ENCODE measurements at places on chromosomes 7 and 10.

- H3K27me3 ChIP-seq = no peaks in the 10 kb centered on the region
- H3K4me1 ChIP-seq = peaks cover 44% of the 10 kb centered on the region
- peaks cover 9% of the 10 kb centered on the region for H3K36me3 ChIP-seq
- peak overlapping the region; percentile 33 for H3K27ac ChIP-seq
- DNase-seq = no peak
Observed at GRCh38 chr10:100968863-100969186, 479 bp upstream of the SEMA4G start.

DNA sequence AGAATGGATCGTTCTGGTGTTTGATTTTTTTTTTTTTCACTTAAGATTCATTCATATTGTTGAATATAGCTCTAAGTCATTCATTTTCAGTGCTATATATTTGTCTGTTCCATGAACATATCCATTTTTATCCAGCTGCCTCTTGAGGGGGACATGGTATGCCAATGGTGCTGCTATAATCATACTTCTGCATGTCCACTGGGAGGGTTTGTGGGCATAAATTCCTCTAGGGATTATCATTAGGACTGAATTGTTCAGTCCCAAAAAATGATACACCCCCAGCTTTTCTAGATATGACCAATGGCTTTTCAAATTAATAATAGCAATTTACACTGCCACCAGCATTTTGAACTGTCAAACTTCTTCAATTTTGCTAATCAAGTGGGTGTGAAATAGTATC is 41.1 kb downstream of the CAV1 start:
- H3K27me3 ChIP-seq = peaks cover 10% of the 10 kb centered on the region
- no peak overlapping the region for H3K4me3 ChIP-seq
- H3K27ac ChIP-seq = no peak overlapping the region
- H3K4me1 ChIP-seq = peaks cover 4% of the 10 kb centered on the region
- H3K36me3 ChIP-seq = peaks cover 6% of the 10 kb centered on the region
- no peak for DNase-seq

- H3K27me3 ChIP-seq = no peaks in the 10 kb centered on the region
- H3K27ac ChIP-seq = peak overlapping the region; percentile 2
- no peaks in the 10 kb centered on the region for H3K36me3 ChIP-seq
- H3K4me1 ChIP-seq = peaks cover 7% of the 10 kb centered on the region
- DNase-seq = no peak
Observed at GRCh38 chr7:131648491-131648890, 92.1 kb upstream of the PODXL start.

DNA sequence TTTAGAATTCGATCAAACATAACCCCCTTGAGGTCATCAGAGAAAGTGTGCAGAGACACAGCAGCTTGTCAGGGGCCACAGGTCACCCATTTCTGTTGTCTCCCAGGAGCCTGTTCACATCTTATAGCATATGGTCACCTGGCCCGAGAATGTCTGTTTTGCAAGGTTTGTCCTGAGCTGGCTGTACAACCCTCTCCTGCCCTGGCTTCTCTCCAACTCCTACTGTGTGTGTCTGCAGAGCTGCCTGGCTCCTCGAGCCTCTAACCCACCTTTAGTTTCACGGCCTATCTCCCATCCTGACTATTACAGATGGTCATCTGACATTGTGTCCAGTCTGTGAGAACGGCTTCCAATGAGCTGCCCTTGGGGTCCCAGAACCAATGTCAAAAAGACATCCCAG is 683.4 kb downstream of the SDK1 start:
- H3K36me3 ChIP-seq = peaks cover 4% of the 10 kb centered on the region
- H3K27ac ChIP-seq = no peak overlapping the region

- peaks cover 22% of the 10 kb centered on the region for H3K27me3 ChIP-seq
- H3K4me3 ChIP-seq = no peak overlapping the region
- no peak overlapping the region for H3K27ac ChIP-seq
- peaks cover 43% of the 10 kb centered on the region for H3K4me1 ChIP-seq
Observed at GRCh38 chr10:93752761-93753160, 5.0 kb upstream of the LGI1 start.

DNA sequence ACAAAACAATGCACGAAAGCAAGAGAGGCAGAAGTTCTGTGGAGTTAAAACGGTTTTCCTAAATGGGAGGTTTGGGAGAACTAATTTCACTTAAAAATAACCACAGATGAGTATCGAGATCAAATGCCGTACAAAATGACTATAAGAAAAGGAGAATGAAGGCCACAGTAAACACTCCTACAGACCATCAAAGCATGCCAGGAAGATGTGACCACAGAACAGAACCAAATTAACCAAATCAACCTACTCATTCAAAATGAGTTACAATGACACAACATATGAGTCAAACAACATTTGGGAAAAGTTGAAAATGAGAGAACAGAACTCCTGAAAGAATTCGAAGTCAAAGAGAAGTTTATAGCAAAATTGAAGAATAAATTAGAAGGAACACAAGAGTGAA is 24.3 kb upstream of the DOCK1 start:
- peaks cover 6% of the 10 kb centered on the region for H3K27me3 ChIP-seq
- no peak for DNase-seq
- no peaks in the 10 kb centered on the region for H3K4me1 ChIP-seq
- H3K36me3 ChIP-seq = no peaks in the 10 kb centered on the region

GRCh38 chr10:44427479-44427878 is 42.6 kb upstream of the CXCL12 start:
- no peaks in the 10 kb centered on the region for H3K4me1 ChIP-seq
- no peak overlapping the region for H3K27ac ChIP-seq
- peaks cover 2% of the 10 kb centered on the region for H3K27me3 ChIP-seq
- H3K36me3 ChIP-seq = no peaks in the 10 kb centered on the region
- DNase-seq = peak; percentile 56
- H3K4me3 ChIP-seq = no peak overlapping the region

DNA sequence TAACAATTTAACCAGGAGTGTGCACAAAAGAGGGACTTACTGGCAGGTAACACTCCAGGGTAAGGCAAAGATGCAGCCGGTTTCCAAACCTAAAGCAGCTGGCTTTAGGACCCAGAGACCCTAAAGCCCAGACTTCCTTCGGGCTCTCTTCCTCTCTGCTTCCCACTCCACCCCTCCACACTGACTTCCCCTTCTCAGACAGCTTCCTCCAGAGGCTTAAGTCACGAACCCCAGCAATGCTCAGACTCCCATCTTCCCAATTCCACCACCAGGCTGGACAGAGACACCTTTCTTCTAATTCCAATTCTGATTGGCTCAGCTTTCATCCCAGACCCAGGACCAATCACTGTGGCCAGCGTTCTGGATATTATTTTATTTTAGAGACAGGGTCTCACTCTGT is 24.8 kb downstream of the STYXL1 start:
- H3K4me3 ChIP-seq = no peak overlapping the region
- DNase-seq = no peak
- peaks cover 13% of the 10 kb centered on the region for H3K36me3 ChIP-seq
- no peak overlapping the region for H3K27ac ChIP-seq
- H3K4me1 ChIP-seq = no peaks in the 10 kb centered on the region
- no peaks in the 10 kb centered on the region for H3K27me3 ChIP-seq

DNA sequence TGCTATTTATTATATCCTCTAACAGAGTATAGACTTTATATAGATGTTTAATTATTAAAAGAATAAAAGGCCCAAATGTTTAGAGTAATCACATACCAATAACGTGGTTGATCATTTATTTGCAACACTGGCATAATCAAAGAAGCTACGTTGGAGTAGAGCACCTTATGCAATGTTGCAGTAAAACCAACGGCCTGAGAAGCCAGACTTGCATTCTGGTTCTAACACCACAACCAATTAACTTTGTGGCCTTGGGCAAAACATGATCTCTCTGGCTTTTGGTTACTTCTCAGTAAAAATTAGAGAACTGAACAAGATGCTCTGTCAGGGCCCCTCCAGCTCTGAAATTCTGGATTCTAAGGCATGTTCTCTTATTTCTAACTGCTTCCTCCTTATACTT is 476.2 kb downstream of the GRM8 start:
- H3K4me3 ChIP-seq = no peak overlapping the region
- H3K27me3 ChIP-seq = no peaks in the 10 kb centered on the region
- no peaks in the 10 kb centered on the region for H3K36me3 ChIP-seq
- no peak for DNase-seq
- no peaks in the 10 kb centered on the region for H3K4me1 ChIP-seq

DNA sequence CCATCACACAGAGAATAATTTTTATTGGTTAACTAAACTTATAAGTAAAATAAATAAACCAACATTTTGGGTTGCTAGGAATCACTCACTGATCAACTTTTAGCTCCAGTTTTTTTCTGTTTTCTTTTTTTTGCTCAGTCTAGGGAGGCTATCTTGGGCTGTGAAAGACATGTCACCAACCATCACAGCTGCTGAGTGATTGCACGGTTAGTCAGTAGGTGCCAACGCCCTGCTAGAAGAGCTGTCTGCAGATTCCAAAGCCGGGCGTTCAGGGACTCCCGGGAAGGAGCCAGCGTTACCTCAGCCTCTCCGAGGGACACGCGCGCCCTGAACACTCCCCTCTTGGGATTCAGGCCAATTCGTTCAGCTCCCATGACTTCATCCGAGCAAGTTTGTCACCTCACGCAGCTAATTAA is 604 bp upstream of the STAM start:
- H3K4me1 ChIP-seq = peaks cover 23% of the 10 kb centered on the region
- no peaks in the 10 kb centered on the region for H3K27me3 ChIP-seq
- H3K27ac ChIP-seq = peak overlapping the region; percentile 100
- peak overlapping the region; percentile 97 for H3K4me3 ChIP-seq
- peaks cover 4% of the 10 kb centered on the region for H3K36me3 ChIP-seq

- no peak for DNase-seq
- peaks cover 3% of the 10 kb centered on the region for H3K4me1 ChIP-seq
Observed at GRCh38 chr7:152751449-152752141, 8.0 kb upstream of the ACTR3B start.

GRCh38 chr10:98511876-98512275 is 65.1 kb upstream of the HPS1 start:
- no peaks in the 10 kb centered on the region for H3K36me3 ChIP-seq
- no peak overlapping the region for H3K4me3 ChIP-seq
- no peak for DNase-seq
- H3K27me3 ChIP-seq = no peaks in the 10 kb centered on the region
- H3K4me1 ChIP-seq = peaks cover 10% of the 10 kb centered on the region

- no peak overlapping the region for H3K4me3 ChIP-seq
- no peaks in the 10 kb centered on the region for H3K36me3 ChIP-seq
- no peak for DNase-seq
- H3K27me3 ChIP-seq = no peaks in the 10 kb centered on the region
Observed at GRCh38 chr7:103605640-103606039, 159.6 kb upstream of the SLC26A5 start.

GRCh38 chr10:123148414-123149161 is 652 bp downstream of the HMX2 start:
- H3K27me3 ChIP-seq = peaks cover 90% of the 10 kb centered on the region
- peaks cover 16% of the 10 kb centered on the region for H3K4me1 ChIP-seq
- peak overlapping the region; percentile 80 for H3K4me3 ChIP-seq
- no peak for DNase-seq

- DNase-seq = no peak
- no peak overlapping the region for H3K4me3 ChIP-seq
- H3K27me3 ChIP-seq = no peaks in the 10 kb centered on the region
- H3K4me1 ChIP-seq = no peaks in the 10 kb centered on the region
Observed at GRCh38 chr10:103419101-103419500, 22.7 kb downstream of the PDCD11 start.

DNA sequence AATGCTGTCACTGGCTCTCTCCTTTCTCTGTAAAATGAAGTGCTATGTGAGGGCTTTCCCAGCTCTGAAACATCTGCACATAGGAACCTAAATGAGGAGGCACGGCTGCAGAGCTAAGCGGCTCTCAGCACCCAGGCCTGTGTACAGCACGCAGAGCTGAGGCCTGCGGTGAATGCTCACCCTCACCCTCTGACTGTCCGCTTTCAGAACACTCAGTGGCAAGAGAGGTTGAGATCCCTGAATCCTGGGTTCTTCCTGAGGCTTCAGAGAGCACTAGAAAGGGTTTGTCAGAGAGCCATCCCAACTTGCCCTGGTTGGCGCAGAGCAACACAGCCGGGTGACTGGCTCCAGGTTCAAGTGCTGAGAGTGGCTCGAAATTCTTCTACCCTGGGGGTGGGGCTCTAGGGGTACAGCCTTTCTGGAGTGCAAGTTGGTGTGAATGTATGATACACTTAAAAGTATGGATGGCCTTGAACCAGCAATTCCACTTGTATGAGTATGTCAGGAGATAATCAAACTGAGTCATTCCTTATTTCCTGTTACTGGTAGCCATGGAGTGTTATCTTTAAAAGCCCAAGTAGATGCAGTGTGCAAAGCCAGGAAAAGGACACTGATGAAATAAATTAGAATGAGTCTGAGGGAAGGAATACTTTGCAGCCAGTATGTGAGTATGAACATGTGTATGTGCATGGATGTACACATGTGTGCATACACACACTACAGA is 1.7 kb upstream of the CCDC201 start:
- no peaks in the 10 kb centered on the region for H3K4me1 ChIP-seq
- no peaks in the 10 kb centered on the region for H3K36me3 ChIP-seq
- no peak for DNase-seq
- no peaks in the 10 kb centered on the region for H3K27me3 ChIP-seq
- no peak overlapping the region for H3K27ac ChIP-seq
- H3K4me3 ChIP-seq = no peak overlapping the region

DNA sequence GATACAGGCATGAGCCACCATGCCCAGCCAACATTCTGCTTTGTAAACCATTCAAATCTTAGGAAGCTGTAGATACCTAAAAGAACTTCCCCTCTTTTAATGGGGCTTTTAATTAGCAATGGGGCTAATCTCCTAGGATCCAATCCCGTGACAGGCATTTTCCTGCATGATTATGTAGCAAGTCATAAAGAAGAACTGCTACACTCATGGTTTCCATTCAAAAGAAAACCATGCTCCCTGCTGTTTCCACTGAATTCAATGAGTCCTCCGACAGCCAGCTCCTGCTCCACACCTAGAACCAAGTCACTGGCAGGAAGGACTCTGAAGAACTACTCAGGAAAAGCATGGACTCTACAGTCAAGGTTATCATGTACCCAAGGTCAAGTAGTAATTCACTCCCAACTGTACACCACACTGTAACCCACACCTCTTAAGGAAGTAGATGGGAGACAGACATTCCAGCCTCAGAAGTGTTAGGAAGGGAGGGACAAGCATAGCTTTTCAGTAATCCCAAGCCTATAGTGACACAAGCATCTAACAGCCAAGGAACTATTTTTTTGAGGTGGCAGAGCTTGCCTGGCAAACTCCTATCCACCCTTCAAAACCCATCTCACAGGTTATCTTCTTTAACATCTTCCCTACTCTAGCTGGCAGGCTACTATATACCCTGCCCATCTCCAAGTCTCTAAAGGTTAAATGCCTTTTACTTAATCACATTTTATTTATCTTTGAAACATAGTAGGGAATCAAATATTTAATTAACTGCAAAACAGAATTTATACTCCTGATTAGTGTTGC is 47.5 kb downstream of the CTBP2 start:
- no peak for DNase-seq
- H3K4me3 ChIP-seq = no peak overlapping the region
- peaks cover 38% of the 10 kb centered on the region for H3K36me3 ChIP-seq
- H3K27ac ChIP-seq = peak overlapping the region; percentile 18
- H3K4me1 ChIP-seq = peaks cover 22% of the 10 kb centered on the region

GRCh38 chr10:125555743-125556142 is 127.2 kb downstream of the TEX36 start:
- no peaks in the 10 kb centered on the region for H3K36me3 ChIP-seq
- H3K4me3 ChIP-seq = no peak overlapping the region
- H3K4me1 ChIP-seq = peaks cover 28% of the 10 kb centered on the region
- H3K27me3 ChIP-seq = peaks cover 39% of the 10 kb centered on the region
- no peak overlapping the region for H3K27ac ChIP-seq
